ENCODE measurements at places on chromosomes 7 and 10.

DNA sequence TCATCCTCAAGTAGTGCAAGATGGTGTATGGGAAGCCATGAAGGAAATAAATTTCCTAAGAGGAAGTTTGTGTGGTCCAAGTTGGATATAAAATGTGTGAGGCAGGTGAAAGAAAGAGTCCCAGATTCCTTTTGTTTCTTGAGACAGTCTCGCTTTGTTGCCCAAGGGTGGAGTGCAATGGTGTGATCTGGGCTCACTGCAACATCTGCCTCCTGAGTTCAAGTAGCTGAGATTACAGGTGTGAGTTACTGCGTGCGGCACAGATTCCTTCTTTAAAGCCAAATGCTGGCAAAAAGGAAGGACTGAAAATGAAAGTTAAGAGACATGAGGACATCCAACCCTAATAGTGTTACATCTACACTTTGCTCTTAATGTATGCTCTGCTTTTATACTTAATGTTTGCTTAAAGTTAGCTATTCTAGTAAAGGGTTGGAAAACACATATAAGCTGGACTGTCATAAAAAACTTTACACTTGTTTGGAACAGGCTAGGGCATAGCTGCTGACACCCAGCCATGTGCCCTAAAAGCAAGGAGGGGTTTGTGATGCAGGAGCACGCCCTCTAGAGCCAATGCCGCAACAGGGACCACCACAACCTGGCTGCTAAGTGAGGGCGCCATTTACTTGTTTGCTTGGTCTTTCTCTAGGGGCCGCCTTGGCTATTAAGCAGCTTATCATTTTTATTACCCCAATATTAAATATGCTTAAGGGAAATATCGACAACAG is 34.5 kb downstream of the CLEC2L start:
- no peak for DNase-seq

GRCh38 chr7:103129702-103130549 is 19.0 kb downstream of the NAPEPLD start:
- no peak for DNase-seq

DNA sequence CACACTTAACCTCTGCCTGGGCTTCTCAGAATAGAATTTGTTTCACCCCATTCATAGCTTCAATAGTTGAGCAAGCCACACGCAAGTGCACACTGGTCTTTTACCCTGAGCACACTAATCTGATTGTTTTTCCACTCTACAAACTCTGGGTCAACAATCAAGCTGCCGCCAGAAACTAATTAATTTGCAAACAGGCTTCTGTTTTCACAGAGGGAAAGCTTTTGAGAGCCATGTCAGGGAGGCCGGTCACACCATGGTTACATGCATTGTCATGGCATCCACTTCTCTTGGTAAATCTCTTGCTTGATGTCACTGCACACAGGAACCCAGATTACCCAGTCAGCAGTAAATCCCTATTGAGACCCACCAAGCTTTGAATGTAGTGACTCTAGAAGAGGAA is 154.2 kb downstream of the SEMA3A start:
- DNase-seq = no peak

DNA sequence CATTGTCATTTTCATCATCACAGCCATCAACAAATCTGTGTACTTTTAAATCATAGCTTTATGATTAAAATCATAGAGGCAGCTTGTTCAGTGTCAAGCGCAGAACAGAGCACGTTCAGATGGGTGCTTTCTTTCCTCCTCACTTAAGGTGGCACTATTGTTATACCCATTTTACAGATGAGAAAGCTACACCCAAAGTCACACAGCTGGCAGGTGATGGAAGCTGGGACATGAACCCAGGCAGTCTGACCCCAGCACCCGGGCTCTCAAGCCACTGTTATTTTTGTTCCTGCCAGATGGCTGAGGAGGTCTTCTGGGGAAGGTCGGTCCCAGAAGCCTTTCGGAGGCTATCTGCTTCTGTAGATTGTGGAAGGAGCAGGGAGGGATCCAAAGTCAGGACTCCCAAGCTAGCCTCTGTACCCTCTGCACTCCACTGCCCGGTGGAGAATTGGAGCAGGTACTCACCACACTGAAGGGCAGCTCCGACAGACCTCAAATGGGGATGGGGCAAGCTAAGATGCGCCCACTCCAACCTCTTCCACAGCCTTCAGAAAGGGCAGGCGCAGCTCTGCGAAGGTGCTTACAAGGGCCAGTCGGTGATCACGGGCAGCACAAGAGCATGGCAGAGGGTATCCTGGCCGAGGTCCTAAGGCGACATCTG is 610 bp downstream of the AVPI1 start:
- no peak for DNase-seq

GRCh38 chr7:114865564-114865963 is 56.3 kb upstream of the MDFIC start:
- DNase-seq = peak; percentile 41

DNA sequence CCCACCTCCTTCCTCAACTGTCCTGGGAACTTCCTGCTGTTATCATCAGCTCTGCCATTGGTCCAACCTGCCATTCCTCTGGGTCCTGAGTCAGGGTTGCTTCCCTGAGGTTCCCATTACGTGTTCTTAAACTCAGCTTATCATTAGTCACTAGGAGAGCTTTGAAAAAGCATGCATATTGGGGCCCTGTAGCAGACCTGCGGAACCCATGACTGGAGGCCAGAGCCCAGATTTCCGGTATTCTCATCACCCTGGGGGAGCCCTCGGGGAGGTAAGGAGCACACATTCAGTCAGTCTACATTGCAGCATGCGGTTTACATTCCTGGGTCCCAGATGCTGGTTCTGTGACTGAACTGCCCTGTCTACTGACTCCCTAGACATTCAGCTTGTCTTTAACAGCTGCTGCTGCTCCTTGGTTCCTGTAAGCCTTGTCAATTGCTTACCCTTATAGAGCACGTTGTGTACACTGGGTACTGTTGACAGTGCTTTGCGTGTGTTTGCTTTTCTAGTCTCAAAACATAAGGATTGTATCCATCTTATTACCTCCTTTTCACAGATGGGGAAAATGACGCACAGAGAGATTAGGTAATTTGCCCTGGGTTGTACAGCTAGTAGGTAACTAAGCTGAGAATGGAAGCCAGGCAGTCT is 12.8 kb downstream of the CDHR3 start:
- DNase-seq = no peak

- peak; percentile 89 for DNase-seq
Measured at GRCh38 chr7:76397409-76398183, 11.9 kb downstream of the SSC4D start.
